ENCODE measurements at places on chromosomes 16 and 17.

- DNase-seq = no peak
These were observed at the start of gene KRT35 for GRCh38 chr17:41481036-41481435. TSS of gene KRT35 (minus strand) at chr17:41481151. CDS start at chr17:41481097, 54 bp downstream.

GRCh38 chr17:57636985-57637665 lies 108.0 kb downstream of the CCDC182 start:
- no peak for DNase-seq

GRCh38 chr16:78431004-78431670 lies 331.7 kb downstream of the WWOX start:
- no peak for DNase-seq

DNA sequence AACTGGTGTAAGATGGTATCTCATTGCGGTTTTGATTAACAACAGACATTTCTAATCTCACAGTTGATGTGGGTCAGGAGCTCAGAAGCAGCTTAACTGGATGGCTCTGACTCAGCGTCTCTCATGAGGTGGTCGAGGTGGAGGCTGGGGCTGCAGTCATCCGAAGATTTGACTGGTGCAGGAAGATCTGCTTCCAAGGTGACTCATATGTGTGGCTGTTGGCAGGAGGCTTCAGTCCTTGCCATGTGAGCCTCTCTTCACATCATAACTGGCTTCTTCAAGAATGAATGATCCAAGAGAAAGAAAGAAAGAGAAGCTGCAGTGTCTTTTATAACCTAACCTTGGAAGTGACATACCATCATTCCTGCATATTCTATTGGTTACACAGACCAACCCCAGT lies 376.1 kb downstream of the SEC14L1 start:
- no peak for DNase-seq

GRCh38 chr17:76772842-76773525 lies 35.1 kb downstream of the MFSD11 start:
- peak; percentile 79 for DNase-seq

DNA sequence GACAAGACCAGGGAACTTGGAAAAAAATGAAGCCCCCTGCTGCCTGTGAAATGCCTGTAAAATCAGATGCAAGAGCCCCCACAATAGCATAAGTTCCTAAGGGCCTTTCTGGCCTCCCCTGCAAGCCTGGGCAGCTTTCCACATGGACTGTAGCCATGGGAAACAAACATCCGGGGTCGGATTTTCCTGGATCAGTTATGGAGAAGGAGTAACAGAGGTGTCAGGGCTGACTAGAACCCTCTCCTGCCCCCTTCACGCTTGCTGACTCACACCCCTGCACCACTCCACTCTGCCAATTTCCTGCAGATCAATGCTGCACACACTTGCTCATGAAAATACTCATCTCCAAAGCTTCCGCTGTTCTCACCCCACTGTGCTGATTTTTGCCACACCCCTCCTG lies 258.6 kb downstream of the CBLN1 start:
- DNase-seq = no peak

DNA sequence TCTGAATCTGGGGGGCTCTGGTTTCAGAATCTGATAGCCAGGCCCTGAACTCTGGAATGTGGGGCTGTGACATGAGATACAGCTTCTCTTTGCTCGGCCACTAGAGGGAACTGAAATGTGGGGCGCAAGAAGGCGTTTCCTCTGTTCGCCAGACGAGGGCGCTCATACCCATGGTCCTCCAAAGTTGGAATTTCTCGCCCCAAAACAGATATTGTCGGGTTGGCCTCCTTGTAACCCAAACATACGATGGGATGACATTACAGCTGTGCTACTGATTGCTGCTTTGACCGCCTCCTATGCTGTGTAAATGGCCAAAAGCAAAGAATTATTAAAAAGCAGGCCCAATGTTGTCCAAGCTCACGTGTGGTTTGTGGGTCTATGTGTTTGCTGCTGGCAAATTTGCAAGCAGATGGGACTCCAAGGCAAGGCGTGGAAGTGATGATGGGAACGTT lies 13.1 kb upstream of the MSI2 start:
- peak; percentile 88 for DNase-seq

DNA sequence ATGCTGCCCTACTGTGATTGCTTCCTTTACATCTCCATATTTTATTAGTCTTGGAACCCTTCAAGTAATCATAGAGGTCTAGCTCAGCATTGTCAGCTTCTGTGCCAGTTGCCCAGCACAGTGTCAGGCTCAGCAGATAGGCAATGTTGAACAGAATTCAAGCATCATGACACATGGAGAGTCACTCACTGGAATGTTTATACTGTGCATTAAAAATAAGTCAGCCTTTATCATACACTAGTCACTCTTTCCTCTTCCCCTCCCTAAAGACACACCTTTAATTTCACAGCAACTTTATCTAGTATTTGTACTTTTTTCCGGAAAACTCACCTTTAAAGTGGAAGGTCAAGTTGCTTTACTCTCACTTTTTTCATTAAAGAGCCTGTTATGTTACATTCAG lies 253.8 kb upstream of the CDH11 start:
- DNase-seq = no peak

- no peak for DNase-seq
These were observed 114.1 kb downstream of the ADCY9 start for GRCh38 chr16:4002121-4002520.

- peak; percentile 71 for DNase-seq
These were observed 53.5 kb downstream of the SREBF1 start for GRCh38 chr17:17783116-17783824.

DNA sequence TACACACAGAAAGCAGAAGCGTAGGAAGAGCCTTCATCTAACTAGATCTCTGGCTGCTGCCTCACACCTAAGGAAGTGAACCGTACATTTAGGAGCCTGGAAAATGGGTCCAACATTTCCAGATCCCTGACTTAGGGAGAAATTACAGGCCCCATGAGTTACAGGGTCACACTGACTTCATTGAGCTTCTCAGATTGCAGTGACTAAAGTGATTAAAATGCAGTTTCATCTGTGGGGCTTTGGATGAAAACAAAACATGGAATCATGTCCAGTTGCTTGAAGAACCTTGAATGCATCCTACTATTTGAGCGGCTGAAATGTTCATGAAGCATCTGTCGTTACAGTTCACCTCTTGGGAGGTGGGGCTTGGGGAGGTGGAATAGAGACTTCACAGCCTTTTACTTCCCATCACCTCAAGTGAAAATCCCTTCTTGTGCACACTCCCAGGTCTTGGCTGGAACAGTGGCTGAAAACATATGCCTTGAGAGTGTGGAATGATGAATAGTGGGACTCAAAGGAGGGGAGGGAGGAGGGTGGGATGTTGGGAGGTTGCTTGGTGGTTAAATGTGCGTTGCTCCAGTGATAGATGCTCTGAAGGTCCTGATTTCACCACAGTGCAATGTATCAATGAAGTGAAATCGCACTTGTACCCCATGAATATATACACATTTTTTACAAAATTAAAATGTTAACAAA lies 19.7 kb downstream of the TEKT3 start:
- DNase-seq = no peak

DNA sequence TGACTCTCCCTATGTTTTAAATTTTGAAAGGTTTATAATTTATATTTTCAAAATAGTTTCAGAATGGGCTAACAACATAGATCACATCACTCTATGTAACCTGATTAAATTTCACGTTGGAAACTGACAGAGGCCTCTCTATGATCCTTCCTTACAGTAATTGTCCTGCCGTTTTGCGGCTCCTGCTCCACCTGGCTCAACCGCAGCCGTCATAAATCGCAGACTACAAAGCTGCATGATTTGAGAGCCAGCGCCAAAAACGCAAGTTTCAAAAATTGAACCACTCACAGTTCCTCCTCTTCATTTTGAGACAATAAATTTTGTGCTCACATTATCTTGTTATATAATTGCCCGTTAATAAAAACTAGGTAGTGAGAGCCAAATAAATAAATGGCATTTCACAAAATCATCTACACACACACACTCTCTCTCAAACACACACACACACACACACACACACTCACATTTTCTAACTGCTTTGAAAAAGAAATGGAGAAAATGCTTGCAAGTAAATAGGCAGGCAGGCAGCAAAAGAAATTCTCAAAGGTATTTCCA lies 263.1 kb upstream of the PSMD7 start:
- no peak for DNase-seq

- DNase-seq = no peak
These were observed 118.3 kb downstream of the PPM1E start for GRCh38 chr17:58873926-58874325.

- no peak for DNase-seq
These were observed 5.0 kb downstream of the WFIKKN2 start for GRCh38 chr17:50840311-50840851.

GRCh38 chr17:35404360-35404759 lies 27.9 kb downstream of the SLFN12 start:
- no peak for DNase-seq

DNA sequence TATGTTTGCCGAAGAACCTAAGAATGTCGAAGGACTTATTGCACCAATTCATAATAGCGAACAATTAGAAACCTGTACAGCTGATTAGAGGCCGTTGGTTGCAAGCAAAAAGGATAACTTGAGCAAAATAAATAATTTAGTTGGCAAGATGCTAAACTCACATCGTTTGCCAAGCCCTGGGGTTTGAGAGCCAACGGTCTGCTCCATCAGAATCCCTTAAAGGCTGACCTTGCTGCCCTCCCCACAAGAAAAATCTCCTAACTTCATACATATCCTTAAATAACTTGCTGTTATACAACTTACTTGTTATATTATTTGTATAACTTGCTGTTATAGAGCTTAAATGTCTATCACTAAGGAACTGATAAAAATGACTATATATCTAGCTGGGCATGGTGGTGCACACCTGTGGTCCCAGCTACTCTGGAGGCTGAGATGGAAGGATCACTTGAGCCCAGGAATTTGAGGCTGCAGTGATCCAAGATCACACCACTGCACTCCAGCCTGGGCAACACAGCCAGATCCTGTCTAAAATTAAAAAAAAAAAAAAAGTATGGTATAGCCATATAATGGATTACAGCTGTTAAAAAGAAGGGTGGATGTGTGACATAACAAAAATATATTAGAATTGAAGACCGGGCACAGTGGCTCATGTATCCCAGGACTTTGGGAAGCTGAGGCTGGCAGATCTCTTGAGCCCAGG lies 1.9 kb upstream of the TRIM37 start:
- DNase-seq = no peak

- no peak for DNase-seq
These were observed 124.5 kb upstream of the ZFHX3 start for GRCh38 chr16:73172241-73172972.

GRCh38 chr17:17770632-17771044 lies 66.1 kb downstream of the SREBF1 start:
- no peak for DNase-seq

- DNase-seq = no peak
These were observed 11.7 kb upstream of the HEATR6 start for GRCh38 chr17:60090417-60090816.

- DNase-seq = no peak
These were observed 3.7 kb upstream of the PER1 start for GRCh38 chr17:8155996-8156245.

GRCh38 chr16:15440852-15441251 lies 6.5 kb downstream of the BMERB1 start:
- no peak for DNase-seq
